Fibroblast of gingiva (primary cell): ENCODE measurements at places on chromosomes 5 and 9.

DNA sequence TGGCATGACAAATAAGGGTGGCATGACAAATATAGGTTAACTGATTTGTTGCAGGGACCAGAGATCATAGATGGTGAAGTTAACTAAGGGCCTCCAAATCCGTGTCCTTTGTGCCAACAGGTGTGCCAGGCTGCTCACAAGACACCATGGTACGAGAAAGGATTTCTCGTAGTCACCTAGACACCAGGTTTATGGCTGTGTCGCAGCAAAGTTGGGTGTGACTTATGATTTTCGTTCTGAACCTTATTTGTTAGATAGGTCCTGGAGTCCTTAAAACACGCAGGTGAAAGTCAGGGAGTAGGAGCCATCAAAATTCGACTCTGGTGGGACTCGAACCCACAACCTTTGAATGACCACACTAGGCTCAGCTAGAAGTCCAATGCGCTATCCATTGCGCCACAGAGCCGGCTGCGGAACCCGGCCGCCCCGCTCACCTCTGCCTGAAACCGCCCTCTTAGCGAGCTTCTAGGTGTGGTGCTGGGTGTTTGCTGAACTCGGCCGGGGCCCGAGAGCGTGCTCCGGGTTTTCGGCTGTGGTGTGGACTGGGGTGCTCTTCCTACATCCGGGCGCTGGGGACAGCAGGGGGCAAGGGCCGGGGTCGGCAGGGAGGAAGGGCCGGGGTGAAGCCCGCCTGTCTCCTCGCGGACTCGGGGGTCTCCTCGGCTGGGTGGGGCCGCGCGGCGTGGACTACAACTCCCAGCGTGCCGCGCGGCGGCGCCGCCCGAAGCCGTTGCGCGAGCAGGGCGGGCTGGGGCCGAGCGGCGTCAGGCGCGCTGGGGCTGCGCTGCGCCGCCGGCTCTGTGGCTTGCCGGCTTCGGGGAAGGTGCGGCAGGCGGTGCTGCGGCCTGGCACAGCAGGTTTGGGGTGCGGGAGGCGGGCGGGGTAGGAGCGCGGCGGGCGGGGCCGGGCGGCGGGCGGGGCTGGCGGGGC lies at the start of gene SLC27A4:
TSS of gene SLC27A4 (plus strand) at position 767 of the 930 bp plus-strand sequence. CDS start 2,606 bp downstream, outside the sequence.
- DNase-seq, result peak; percentile 68

GRCh38 chr5:177397875-177398390 lies 2.5 kb downstream of the PFN3 start:
- no peak for DNase-seq

DNA sequence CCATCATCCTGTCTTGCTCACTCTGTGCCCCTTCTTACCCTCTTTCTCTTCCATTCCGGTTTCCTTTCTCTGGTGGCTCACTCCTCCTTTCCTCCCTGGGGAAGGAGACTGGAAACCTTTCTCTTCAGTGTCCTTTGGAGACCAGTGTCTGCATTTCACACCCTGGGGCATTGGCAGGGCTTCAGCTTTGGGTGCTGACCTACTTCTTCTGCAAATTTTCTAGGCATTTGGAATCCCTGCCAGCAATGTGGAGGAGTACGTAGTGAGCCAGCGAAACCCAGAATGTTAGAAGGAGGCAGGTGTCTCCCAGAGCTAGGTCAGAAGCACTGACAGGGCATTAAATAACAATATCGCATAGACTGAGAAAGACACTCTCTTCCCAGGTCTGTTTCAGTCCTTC lies 122.2 kb downstream of the SLC28A3 start:
- no peak for DNase-seq

GRCh38 chr5:158074597-158074991 lies 215.6 kb upstream of the CLINT1 start:
- no peak for DNase-seq

DNA sequence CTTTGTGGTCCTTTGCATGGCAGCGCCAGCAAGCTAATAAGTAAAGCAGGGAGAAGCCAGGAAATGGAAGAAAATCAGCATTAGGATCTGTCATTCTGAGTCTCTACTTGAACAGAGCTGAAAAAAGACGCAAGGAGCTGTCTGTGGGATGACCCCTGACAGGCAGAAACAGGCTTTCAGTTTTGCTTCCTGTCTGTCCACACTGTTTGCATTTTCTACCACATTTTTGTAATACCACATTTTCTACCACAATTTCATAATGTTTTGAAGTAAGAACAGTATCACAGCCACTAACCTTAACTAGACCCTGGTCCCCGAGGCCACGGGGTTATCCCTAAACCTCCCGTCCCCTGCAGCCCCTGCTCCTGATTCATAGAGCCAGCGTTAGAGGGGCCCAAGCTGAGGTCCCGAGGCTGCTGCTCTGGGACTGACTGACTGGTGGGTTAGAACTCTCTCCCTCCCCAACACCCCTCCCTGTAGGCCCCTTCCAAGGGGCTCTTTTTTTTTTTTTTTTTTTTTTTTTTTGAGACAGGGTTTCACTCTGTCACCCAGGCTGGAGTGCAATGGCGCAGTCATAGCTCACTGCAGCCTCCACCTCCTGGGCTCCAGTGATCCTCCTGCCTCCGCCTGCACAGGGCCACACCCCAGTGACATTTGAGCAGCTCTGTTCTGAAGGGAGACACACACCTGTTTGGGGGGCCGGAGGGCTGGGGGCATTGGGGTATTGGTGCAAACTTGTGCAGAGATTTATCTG lies 4.0 kb upstream of the CLIC3 start:
- peak; percentile 70 for DNase-seq

GRCh38 chr5:4734348-4734747 lies 405.8 kb upstream of the ADAMTS16 start:
- no peak for DNase-seq

DNA sequence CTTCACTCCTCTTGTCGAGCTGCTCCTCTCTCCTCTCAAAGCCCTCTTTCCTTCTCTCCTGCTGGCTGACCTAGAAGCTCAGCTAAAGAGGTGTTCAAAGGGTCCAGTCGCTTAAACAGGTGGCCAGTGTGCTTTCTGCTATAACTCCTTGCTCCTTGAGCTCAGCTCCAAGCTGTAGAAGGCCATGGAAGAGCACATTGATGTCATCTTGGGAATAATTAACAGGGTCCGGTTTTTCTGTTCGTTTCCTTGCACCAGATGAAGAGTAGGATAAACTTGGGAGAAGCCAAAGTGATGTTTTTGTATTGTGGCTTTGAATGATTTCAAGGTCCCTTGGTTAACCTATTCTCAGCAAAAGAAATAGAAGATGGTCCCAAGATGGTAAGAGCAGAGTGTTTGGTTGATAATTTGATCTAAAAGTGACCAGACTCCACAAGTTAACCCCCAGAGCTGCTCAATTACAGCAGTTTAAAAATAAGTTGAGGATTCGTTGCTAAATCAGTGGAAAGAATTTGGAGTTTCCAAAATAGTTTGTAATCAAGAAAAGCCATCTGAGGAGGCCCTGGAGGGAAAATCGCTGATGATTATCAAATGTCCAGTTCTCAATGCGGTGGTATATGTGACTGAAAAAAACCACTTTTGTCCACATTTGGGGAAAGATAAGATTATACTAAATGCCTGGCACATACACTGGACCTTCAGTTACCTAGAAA lies 148.1 kb downstream of the DOCK8 start:
- DNase-seq, result no peak
